Suprapubic skin (tissue), 4 donors: ENCODE measurements at places on chromosomes 11 and 22. TPM values are rescaled to one million over a fixed set of nuclear protein-coding genes. Genes with fewer than 3 reads are reported as not detected.
A peak's percentile ranks its signal among the peaks of the same experiment; 100 is the strongest.

REXO2 gene
- 88.7 TPM for total RNA-seq

OR5P2 gene
- total RNA-seq, result 2.9 TPM

MMP12 gene
- total RNA-seq, result not detected

THRSP gene
- 36.9 TPM for total RNA-seq

APOBEC3B gene
- 2.1 TPM for total RNA-seq

CCDC134 gene
- total RNA-seq, result 10.1 TPM

P2RX3 gene
- total RNA-seq, result not detected

DTX4 gene
- 8.7 TPM for total RNA-seq

BRSK2 gene
- total RNA-seq, result not detected

STX5 gene
- 46.3 TPM for total RNA-seq

ARHGAP32 gene
- 63.6 TPM for total RNA-seq

OR4A5 gene
- total RNA-seq, result not detected

FGF19 gene
- total RNA-seq, result not detected

OR10A4 gene
- not detected for total RNA-seq

KCNK4 gene
- not detected for total RNA-seq

PEX26 gene
- 31.7 TPM for total RNA-seq

C22orf23 gene
- total RNA-seq, result not detected

APOL3 gene
- total RNA-seq, result 32.3 TPM

SYT13 gene
- 1.8 TPM for total RNA-seq

SLC17A6 gene
- total RNA-seq, result not detected

KLHL35 gene
- 0.97 TPM for total RNA-seq

AMOTL1 gene
- 69.7 TPM for total RNA-seq

TMPRSS6 gene
- total RNA-seq, result 3.8 TPM

TUBA8 gene
- total RNA-seq, result 1.7 TPM

MACROD1 gene
- 46.3 TPM for total RNA-seq

SLC5A4 gene
- not detected for total RNA-seq

KDM4F gene
- not detected for total RNA-seq

HBB gene
- 25.3 TPM for total RNA-seq

DNA sequence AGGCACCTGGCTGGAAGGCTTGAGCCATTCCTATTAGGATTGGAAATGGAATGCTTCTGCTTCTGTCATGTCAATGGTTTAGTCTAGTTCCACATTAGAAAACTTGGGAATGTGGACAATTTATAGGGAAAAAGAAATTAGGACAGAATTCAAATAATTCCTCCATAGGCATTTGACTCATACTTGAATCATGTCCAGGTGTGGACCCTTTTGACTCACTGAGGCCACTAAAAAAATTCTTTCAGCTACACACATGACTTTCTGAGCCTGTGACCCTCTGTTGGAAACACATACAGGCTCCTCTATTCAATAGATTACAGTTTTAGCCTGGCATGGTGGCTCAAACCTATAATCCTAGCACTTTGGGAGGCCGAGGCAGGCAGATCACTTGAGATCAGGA lies 100.5 kb downstream of the RASSF10 start:
- DNase-seq, result no peak

- no peak for DNase-seq
Observed at GRCh38 chr22:43385770-43386641, 25.8 kb upstream of the MPPED1 start.

GRCh38 chr11:32704775-32705174 lies 89.7 kb downstream of the CCDC73 start:
- DNase-seq, result no peak

DNA sequence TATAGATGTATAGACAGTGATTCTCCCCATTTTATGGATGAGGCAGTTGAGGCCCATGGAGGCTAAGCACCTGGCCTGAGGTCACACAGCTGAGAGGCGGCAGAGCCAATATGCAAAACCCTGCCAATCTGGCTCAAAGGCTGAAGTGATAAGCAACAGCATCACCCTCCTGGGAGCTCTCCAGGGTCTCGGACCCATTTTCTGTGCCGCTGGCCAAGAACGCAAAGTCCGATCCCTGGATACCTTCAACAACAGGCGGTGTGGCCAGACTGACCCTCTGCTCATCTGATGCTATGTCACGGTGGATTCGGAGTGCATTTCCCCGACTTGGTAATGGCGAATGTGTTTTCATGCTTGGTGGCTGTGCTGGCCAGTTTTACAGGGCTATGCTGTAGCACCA lies 595.0 kb downstream of the TBC1D22A start:
- DNase-seq, result no peak

- DNase-seq, result no peak
Observed at GRCh38 chr22:35805466-35805865, 87.8 kb downstream of the APOL5 start.

- no peak for DNase-seq
Observed at GRCh38 chr11:123085497-123085896, 23.6 kb upstream of the HSPA8 start.

DNA sequence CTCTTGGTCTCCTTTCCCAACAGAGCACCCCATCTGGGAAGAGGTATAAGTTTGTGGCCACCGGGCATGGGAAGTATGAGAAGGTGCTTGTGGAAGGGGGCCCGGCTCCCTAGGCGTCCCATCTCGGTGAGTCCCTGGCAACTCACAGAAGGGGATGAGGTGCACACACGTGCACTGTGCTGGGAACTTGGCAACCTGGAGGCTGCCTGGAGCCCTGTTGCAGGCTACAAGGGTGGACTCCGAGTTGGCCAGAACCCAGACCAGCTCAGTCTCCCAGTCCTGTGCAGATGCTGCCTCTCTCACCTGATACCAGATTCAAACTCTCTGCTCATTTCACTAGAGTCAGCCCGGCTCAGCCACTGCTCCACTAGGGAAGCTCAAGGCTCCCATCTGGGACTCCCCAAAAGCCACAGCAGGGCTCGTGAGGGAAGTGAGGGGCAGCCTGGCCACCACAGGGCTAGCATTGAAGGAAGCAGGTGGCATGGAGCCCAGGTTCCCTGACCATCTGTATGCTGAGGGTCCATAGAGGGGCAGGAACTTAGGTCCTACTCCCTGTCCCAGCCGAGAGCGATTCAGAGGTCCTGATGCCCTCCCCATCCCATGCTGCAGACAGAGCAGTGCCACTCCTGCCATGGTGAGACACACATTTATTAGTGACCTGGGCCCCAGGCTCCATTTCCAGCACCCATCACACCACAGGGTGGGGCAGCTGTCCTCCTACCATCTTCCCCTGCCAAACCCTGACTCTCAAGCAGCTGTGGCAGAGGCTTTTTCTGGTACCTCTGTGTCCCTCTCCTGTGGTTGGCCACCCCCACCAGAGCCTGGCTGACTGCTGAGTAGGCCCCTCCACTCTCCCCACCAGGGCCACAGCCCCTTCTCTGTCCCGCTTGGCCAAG lies 4.0 kb downstream of the PRR33 start:
- no peak for DNase-seq

GRCh38 chr11:130709531-130709930 lies 206.7 kb downstream of the SNX19 start:
- DNase-seq, result no peak

GRCh38 chr22:40376149-40376548 lies 5.8 kb downstream of the SGSM3 start:
- DNase-seq, result no peak

DNA sequence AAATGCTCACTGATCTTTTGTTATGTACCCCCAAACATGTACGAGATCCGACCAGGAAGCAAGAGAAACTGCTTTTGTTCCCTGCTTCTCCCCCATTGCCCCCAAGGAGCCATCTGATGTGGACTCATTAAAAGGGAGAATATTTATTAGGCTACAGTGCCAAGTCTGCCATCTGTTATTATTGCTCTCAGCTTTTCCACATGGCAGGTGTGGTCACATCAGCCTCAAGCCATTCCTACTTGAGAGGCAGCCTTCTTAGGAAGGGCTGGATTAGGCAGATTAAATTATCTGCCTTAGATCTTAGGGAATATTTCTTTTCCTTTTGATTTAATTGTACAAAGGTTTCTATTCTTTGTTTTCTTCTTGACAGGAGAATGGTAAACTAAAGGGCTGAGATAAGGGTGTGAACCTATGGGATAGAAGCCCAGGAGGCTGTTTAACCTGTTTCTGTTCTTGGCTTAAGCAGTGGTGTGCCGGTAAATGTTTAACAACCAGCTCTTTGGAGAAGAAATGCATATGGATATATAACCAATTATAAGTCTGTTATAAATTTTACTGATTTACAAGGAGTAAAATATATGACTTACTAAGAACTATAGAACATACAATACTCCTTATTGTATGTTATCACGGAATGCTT lies 88.8 kb downstream of the PDHX start:
- DNase-seq, result no peak

- no peak for DNase-seq
Observed at GRCh38 chr22:41951898-41952474, at the start of gene SMIM45. Gene SMIM45 (plus strand): TSS chr22:41952150.

- no peak for DNase-seq
Observed at GRCh38 chr22:48781391-48781790, 1046.3 kb downstream of the BRD1 start.

- no peak for DNase-seq
Observed at GRCh38 chr22:35958334-35958733, 70.3 kb downstream of the RBFOX2 start.

- DNase-seq, result no peak
Observed at GRCh38 chr22:38418589-38418988, 36.4 kb downstream of the KCNJ4 start.

DNA sequence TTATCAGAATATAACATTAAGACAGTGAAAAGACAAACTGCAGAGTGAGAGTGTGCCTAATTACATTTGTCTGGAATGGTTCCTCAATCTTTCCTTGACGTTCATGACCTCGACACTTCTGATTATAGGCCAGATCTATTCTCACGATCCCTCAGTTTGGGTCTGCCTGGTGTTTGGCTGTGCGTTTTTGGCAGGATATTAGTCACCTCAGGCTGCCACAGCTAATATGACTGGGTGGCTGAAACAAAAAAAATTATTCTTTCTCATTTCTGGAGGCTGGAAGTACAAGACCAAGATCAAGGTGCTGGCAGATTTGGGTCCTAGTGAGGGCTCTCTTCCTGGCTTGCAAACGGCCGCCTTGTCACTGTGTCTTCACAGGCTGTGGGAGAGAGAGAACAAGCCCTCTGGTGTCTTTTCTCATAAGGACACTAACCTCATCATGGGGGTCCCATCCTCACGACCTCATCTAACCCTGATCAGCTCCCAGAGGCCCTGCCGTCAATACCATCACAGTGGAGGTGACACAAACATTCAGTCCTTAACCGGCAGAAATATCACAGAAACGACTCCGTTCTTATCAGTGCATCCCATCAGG lies 23.2 kb downstream of the IFITM10 start:
- peak; percentile 35 for DNase-seq

DNA sequence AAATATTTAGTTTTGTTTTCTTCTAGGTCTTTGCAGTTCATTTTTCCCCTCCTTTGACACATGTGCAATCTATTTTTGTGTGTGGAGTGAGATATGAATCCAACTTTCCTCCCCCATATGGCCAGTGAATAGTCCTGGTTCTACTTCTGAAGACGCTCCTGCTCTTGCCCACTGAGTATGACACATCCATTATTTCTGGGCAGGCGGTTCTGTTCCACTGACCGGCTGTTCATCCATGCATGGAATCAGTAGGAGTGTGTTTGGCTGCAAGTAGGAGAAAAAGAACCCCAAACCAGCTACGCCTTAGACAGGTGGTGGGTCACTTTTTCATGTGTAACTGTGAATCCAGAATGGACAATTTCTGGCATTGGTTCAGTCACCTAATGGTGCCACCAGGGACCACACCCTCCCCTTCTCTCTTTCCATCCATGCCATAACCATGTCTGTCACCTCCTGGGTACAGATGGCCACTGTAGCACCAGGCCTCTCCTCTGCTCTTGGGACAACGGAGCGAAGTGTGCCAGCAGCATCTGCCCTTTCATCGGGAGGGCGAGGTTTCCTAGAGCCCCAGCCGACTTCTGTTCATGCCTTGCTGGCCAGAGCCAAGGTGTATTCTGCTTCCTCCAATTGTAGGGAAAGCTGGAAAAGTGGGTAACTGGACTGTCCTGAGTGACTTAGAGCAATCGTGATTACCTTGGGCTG lies 67.4 kb upstream of the SLC22A12 start:
- DNase-seq, result no peak

GRCh38 chr11:11669233-11669846 lies 47.5 kb upstream of the GALNT18 start:
- no peak for DNase-seq

- no peak for DNase-seq
Observed at GRCh38 chr11:86386746-86387145, 12.1 kb downstream of the CCDC81 start.

GRCh38 chr11:130101661-130102060 lies 32.0 kb downstream of the APLP2 start:
- no peak for DNase-seq

DNA sequence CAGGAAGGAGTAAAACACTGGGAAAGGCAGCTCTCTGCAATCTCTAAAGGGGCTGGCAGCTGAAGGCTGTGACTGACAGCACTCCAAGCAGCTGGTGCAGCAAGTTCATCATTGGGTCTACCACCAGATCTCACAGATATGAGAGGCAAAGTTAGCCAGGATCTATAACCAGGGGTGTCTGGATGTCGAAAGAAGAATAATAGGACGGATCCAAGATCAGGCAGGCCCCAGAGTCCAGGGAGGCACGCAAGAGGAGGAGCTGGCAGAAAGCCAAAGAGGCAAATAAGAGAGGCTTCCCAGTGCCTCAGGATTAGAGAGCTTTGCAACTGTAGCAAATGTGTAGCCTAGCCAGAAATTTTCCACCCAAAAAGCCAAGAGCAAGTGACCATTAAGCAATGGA lies 77.1 kb downstream of the RBMXL2 start:
- DNase-seq, result no peak

- DNase-seq, result no peak
Observed at GRCh38 chr11:27313157-27313821, 49.7 kb downstream of the CCDC34 start.

DNA sequence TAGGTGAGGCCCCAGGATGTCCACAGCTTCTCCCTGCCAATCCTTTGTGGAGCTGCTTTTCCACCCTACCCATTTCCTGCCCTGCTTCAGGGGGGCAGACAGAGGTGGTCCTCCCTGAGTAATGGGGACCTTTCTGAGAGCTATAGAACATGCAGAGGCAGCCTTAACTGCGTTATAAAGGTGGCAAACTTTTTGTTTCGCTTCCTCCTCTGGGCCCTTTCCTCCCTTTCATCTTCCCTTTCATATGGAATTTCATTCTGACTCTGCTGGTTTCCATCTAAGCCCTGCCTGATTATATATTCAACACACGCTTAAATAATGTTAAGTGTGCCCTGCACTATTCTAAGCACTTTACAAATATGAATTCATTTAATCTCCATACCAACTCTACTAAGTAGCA lies 169.3 kb upstream of the E2F8 start:
- DNase-seq, result no peak

DNA sequence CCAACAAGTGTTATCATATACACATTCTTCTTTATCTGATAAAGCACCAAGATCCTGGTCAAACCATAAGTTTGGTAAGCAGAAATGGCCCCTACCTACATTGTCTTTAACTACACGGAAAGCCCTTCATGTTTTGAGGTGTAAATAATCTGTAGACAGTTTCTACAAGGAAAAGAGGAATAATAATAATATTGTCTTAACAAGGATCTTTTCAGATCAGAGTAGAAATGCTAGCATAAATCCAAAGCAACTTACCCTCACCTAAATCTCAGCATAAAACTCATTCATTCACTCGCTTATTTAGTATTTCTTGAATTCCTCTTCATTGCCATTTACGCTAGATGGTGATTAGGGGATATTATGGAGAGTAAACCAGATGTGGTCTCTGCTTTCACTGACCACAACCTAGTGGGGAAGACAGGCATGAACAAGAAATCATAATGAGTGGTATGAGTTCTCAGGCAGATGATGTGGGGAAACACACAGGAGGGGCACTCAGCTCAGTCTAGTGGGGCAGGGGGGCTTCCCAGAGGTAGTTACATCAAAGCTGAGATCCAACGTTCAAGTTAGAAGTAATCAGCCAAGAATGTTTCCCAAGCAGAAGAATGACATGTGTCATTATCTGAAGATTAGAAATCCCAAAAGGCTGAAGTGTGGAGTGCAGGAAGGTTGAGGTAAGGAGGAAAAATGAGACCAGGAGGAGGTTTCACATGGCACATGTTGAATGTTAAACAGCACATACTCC lies 65.4 kb upstream of the ZC3H12C start:
- DNase-seq, result no peak
